Caco-2 (cell line): ENCODE measurements at places on chromosomes 12 and 14. TPM values are rescaled to one million over a fixed set of nuclear protein-coding genes. Genes with fewer than 3 reads are reported as not detected.
A peak's percentile ranks its signal among the peaks of the same experiment; 100 is the strongest.

The PPP4R4 gene
- 0.20 and 0.21 TPM in 2 replicates for total RNA-seq

The TRIM9 gene
- total RNA-seq, result 2.7 and 3.0 TPM in 2 replicates

The OR6C2 gene
- total RNA-seq, result not detected in 2 replicates

The HOXC12 gene
- 9.4 and 10.3 TPM in 2 replicates for total RNA-seq

The KRT83 gene
- total RNA-seq, result not detected in 2 replicates

The GLT8D2 gene
- 0.49 TPM in 1 of 2 replicates, not detected in the other for total RNA-seq

The KRT75 gene
- not detected in 2 replicates for total RNA-seq

The PTCSC3 gene
- not detected in 2 replicates for total RNA-seq

The PTPRO gene
- not detected in 2 replicates for total RNA-seq

The GNG2 gene
- 8.6 and 16.1 TPM in 2 replicates for total RNA-seq

- peak within 1 kb of the TSS; percentile 70 for H3K27ac ChIP-seq
- H3K36me3 ChIP-seq, result no peaks in the 10 kb centered on the region
- peak; percentile 90 for DNase-seq
Measured at GRCh38 chr14:33950320-33951182, at the start of gene EGLN3. Gene EGLN3 (minus strand): TSS chr14:33951074. CDS start chr14:33950752, 322 bp downstream.

- peaks cover 17% of the 10 kb centered on the region; the same call in 1 of the 2 replicates for H3K4me1 ChIP-seq
- no peak overlapping the region for H3K4me3 ChIP-seq
- no peak overlapping the region for H3K27ac ChIP-seq
- no peak for DNase-seq
Measured at GRCh38 chr14:69713993-69714679, 52.8 kb upstream of the SRSF5 start.

DNA sequence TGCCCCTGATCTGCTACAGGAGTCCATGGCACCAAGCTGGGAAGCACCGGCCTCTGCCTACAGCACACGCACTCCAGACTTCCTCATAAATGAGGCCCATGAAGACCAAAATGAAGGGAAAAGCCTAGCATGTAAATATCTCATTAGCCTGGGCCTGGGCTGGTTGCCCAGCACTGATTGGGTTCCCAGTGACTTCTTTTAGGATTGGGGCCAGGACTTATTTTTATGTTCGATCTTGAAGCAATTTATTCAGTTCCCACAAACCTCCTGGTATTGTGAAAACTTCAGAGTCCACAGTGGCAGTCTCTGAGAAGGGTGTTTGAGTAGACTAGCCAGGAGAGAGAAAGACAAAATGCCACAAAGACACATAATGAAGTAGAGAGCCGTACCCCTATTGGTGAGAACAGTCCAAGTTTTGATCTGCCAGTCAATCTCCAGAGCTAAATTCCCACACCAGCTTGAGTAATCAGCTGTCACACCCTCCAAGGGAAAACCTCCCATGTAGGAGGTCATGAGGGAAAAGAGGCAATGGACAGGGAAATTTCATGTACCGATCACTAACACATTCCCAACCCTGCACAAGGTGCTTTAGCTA is 78.2 kb downstream of the PHLDA1 start:
- H3K4me1 ChIP-seq, result peaks cover 70% of the 10 kb centered on the region
- H3K4me3 ChIP-seq, result no peak overlapping the region
- no peaks in the 10 kb centered on the region for H3K36me3 ChIP-seq

DNA sequence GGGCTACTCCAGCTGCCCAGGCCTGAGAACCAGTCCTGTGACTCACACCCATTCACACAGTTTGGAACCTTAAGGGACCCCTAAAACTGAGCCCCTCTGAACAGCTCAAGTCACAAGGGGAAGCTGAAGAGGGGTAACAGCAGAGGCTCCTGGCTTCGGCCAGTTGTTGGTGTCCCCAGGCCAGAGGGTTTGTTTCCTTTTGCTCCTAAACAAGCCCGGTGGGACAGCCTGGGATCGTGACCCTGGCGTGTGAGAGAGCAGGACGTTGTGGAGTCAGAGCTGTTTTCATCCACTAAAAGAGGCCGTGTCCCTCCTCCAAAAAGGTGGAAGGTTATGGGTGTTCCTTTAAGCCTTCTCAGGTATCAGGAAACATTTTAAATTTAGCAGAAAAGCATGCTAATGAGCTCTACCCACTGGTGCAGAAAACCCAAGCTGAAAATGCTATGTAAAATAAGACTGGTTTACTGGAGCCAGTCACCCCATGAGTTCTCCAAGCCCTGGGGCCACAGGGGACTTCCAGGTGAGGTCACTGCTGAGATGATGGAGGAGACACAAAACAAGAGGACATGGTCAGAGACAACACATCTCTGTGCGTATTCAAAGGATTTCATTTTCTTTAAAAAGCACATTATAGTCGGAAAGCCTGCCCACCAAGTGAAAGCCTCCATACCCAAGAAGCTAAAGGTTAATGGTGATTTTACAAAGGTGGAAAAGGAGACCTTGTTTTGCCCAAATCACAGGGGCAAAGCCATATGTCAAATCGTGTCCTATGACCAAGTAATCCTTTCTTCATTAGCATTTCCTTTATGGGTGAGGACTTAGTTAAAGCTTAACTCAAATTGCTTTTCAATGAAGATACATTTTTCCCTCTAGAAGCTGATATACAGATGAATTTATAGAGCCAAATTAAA is 14.1 kb downstream of the PRKAB1 start:
- peaks cover 2% of the 10 kb centered on the region; the same call in 1 of the 2 replicates for H3K36me3 ChIP-seq
- no peaks in the 10 kb centered on the region for H3K27me3 ChIP-seq
- no peak overlapping the region for H3K27ac ChIP-seq

- H3K27me3 ChIP-seq, result no peaks in the 10 kb centered on the region
- H3K4me3 ChIP-seq, result no peak overlapping the region
- H3K27ac ChIP-seq, result no peak overlapping the region
Measured at GRCh38 chr14:75709207-75709812, 48.3 kb downstream of the TTLL5 start.

DNA sequence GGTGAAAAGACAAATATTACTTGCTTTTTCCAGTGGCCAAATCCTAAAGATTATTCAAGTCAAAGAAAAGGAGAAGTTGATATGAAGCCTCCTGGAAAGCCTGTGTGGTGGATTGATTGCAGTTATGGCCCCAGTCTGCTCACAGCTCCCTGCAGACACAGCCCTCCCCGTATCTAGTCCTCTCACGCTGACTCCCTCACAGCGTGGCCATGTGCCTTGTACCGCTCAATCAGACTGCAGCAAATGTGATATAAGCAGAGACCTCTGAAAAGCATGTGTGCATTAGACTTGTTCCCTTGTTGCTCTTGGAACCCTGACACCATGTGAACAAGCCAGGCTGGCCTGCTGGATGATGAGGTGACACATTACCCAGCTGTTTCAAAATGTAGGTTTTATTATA is 398.0 kb upstream of the GARIN6 start:
- H3K27me3 ChIP-seq, result no peaks in the 10 kb centered on the region
- no peaks in the 10 kb centered on the region for H3K4me1 ChIP-seq
- H3K36me3 ChIP-seq, result no peaks in the 10 kb centered on the region
- H3K27ac ChIP-seq, result no peak overlapping the region
- no peak for DNase-seq

- DNase-seq, result no peak
- H3K27me3 ChIP-seq, result no peaks in the 10 kb centered on the region
- H3K4me1 ChIP-seq, result no peaks in the 10 kb centered on the region
- no peak overlapping the region for H3K27ac ChIP-seq
- no peak overlapping the region for H3K4me3 ChIP-seq
Measured at GRCh38 chr14:80059041-80059440, 152.3 kb downstream of the DIO2 start.

GRCh38 chr14:76742966-76743365 is 18.3 kb upstream of the VASH1 start:
- no peaks in the 10 kb centered on the region for H3K27me3 ChIP-seq
- no peaks in the 10 kb centered on the region for H3K4me1 ChIP-seq
- no peak overlapping the region for H3K27ac ChIP-seq
- no peak overlapping the region for H3K4me3 ChIP-seq
- no peak for DNase-seq

GRCh38 chr12:82517027-82517426 is 158.7 kb downstream of the METTL25 start:
- no peak overlapping the region for H3K27ac ChIP-seq
- no peaks in the 10 kb centered on the region for H3K36me3 ChIP-seq
- no peaks in the 10 kb centered on the region for H3K4me1 ChIP-seq
- H3K4me3 ChIP-seq, result no peak overlapping the region
- DNase-seq, result peak; percentile 41

DNA sequence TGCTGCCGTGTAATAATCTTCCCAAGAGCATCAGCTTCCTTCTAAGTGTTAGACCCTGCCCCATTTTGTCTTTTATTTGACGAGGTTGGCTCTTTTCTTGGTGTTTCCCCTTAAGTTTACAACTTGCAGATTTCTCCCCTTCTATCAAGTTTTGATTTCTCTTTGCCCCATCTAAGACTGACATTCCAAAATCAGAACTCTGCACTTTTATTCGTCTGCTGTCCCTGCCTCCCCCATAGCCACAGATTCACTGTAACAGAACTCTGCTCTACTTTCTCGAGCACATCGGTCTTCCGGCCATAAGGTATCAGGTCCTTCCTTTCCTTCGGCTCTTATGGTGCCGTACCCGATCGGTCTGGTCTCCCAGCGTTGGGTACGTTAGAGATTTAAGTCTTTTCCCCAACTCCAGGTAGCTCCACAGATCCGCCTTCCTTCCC is 563 bp downstream of the DCP1B start:
- no peaks in the 10 kb centered on the region for H3K27me3 ChIP-seq
- no peaks in the 10 kb centered on the region; the same call in 1 of the 2 replicates for H3K36me3 ChIP-seq
- peak overlapping the region; percentile 96 for H3K27ac ChIP-seq
- H3K4me1 ChIP-seq, result peaks cover 9% of the 10 kb centered on the region
- peak overlapping the region; percentile 81 for H3K4me3 ChIP-seq

DNA sequence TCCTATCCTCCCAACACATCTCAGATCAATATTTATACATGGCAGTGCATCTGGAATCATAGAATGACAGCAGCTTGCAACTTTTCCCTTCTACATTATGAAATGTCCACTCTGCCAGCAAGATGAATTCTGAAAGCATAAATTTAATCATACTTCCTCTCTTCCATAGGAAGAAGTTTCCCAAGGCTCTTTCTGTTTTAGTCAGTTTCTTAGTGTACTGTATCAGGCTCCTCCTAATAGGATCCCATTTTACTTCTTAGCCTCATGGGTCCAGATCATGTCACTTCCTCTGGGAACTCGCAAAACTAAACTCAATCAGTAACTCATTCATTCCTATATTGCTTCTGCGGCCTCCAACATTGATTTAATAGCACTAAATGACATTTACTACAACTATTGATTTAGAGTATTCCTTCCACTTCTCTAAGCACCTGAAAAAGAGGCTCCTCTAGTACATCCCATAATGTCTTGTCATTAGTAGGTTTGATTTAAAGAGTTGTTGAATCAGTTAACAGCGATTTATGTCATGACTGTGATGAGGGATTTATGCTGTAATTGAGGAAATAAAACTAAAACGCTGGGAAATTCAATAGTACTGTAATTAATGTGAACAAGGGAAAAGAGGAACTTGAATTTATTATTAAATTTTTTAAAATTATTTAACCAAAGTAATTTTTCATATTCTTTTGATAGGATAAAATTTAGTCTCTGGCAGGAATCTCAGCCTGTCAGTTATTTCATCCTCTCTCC is 4.0 kb downstream of the CLEC1A start:
- H3K4me1 ChIP-seq, result no peaks in the 10 kb centered on the region
- H3K4me3 ChIP-seq, result no peak overlapping the region
- no peak overlapping the region for H3K27ac ChIP-seq
- no peak for DNase-seq

DNA sequence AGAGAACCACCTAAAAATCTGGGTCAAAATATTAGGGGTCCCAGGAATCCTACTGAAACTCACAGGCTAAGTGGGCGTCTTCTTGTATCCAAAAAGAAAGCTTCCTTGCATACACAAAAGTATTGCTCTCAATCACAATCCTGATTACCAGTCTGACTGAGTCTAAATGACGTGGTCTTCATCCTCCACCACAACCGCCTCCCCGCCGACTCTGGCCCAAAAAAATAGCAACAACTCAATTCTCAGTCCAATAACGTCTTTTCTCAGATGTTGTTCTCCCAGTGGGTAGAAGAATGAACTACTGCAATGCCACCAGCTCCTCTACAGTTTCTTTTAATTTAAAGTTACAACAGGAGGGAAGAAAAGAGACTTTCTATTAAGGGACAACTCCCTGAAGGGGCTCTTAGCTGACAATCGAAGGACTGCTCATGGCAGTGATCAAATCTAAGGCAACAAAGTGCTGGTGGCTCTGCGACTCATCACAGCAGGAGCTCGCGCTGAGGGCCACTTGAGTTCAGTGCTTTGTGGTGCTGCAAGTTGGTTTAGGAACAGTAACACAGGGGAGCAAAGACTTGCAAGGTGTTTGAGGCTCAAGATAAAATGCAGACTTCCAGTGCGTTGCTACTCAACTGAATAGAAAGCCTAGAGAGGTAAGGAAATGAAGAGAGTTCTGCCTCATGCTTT is 394.1 kb downstream of the BCAT1 start:
- peaks cover 15% of the 10 kb centered on the region; the same call in 1 of the 2 replicates for H3K4me1 ChIP-seq
- no peak for DNase-seq

DNA sequence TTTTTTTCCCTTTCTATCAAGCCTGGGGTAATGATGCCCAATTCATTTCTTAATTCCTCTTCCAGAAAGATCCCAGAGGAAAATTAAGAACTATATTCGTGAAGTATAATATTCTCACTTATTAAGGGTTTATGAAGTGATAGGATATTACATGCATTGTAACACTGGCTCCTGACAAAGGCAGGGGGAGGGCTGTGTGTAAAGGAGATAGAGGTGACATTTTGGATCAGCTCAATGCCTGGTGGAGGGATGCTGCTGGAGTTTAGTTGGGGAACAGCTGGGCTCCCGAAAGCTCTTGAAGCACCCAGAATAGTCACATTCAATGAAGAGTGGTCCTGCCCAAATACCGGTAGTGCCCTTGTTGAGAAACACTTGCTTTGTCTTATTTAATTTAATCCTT is 774 bp downstream of the SERPINA11 start:
- no peak overlapping the region for H3K4me3 ChIP-seq
- no peaks in the 10 kb centered on the region for H3K27me3 ChIP-seq
- no peak for DNase-seq
- no peak overlapping the region for H3K27ac ChIP-seq

GRCh38 chr14:101358320-101359125 is 202.8 kb upstream of the DIO3 start:
- H3K36me3 ChIP-seq, result no peaks in the 10 kb centered on the region
- no peak for DNase-seq
- no peak overlapping the region for H3K27ac ChIP-seq
- no peaks in the 10 kb centered on the region for H3K27me3 ChIP-seq
- H3K4me3 ChIP-seq, result no peak overlapping the region

DNA sequence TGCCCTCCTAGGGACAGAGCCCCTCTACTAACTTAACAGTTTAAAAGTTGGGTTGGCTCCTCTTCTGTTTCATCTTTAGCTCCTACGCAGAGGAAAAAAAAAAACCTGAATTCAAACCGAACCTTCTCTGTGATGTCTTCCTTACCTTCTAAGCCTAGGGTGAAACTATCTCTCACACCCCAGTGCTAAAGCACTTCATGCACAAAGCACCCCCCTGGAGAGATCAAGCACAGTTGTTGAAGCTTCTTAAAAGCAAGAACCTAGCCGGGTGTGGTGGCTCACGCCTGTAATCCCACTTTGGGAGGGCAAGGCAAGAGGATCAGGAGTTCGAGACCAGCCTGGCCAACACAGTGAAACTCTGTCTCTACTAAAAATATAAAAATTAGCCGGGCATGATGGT is 37.6 kb downstream of the CORO1C start:
- H3K4me3 ChIP-seq, result no peak overlapping the region
- H3K27me3 ChIP-seq, result no peaks in the 10 kb centered on the region
- no peaks in the 10 kb centered on the region; the same call in none of the 2 replicates for H3K36me3 ChIP-seq
- peak overlapping the region; percentile 89 for H3K27ac ChIP-seq
- no peak for DNase-seq

GRCh38 chr14:66944872-66945271 is 244.4 kb upstream of the GARIN2 start:
- no peaks in the 10 kb centered on the region for H3K27me3 ChIP-seq
- DNase-seq, result no peak
- H3K27ac ChIP-seq, result no peak overlapping the region
- H3K4me1 ChIP-seq, result no peaks in the 10 kb centered on the region
- no peak overlapping the region for H3K4me3 ChIP-seq
